ENCODE measurements at places on chromosomes 16 and 17.

DNA sequence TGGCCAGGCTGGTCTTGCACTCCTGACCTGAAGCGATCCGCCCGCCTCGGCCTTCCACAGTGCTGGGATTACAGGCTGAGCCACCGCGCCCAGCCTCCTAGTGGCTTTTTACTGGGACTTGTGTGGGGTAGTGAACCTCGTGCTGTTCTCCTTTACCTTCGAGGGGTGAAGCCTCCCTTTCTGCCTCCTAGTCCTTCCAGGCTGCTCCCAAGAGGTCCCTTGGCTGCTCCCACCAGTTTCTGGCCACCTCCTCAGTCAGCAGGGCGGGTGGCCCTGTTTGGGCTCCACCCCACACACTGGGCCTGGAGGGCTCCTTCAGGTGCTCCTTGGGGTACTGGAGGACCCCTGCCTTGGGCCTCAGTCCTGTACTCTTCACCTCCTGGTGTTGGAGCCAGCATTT lies 70.9 kb upstream of the ZNF750 start:
- no peak for DNase-seq

DNA sequence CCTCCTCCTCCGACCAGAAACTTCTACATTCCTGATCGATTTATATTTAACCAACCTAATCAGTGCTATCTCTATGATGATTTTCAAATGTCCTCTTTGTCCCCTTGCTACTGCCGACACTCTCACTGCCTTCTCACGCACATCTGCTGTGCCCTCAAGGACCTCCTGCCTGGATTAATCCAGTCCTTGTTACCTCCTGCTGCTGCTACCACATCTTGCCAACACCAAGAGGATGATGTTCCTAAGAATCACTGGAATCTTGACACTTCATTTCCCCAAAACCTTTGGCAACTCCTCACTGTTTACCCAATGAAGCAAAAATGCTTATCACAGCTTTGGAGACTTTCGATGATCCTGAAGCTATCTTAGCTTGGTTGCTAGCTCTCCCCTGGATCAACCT lies 287.3 kb upstream of the AXIN2 start:
- DNase-seq = no peak

DNA sequence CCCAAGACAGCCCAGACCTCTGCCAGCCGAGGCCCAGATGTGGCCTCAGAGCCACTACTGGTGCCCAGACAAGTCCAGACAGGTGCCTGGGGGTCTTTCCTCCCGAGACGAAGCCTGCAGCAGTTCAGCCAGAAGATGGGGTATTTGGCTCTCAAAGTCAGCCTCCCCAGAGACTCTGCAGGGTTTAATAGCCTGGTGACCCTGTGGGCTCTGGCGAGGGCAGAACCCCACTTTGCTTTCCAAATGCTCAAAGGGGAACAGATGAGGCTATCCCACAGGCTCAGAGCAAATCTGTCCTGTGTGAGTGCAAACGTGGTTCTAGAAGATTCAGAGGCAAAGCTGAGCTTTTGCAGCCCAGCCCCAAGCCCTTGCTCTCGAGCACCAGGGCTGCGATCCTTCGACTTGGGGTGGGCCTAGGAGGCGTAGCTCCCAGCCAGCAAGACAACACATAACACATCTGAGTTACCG lies 236.0 kb downstream of the MRTFB start:
- DNase-seq = no peak

DNA sequence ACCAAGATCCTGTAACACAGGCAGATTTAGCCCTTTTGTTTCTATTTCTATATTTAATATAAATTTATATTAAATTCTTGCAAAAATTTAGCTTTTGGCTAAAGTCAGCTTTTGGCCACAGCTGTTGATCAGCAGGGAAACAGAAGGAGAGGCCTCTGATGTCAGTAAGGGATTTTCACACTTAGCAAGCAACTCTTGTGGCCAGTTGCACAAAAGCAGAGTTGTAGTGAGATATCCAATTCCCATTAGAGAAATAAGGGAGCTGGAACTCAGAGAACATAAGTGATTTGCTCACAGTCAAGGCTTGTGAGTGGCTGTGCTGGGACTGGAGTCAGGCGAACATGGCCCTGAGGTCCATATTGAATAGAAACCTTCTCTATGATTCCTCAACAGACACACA lies 16.7 kb upstream of the HEATR6 start:
- DNase-seq = no peak

DNA sequence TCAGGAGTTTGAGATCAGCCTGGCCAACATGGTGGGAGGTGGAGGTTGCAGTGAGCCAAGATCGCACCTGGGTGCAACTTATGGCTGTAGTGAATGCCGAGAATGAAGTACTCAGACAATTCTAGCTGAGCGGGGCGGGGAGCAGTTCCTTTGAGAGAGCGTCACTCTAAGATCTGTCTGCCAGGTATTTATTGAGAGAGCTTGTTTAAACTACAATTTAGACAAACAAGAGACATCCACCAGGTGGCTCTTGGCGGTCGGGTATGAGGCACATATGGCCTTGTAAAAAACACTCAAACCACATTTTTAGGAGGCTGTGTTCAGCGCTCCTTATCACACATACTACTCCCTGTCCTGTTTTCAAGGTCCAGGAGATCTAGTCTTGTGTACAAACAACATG lies 40.6 kb upstream of the CDH1 start:
- DNase-seq = no peak

DNA sequence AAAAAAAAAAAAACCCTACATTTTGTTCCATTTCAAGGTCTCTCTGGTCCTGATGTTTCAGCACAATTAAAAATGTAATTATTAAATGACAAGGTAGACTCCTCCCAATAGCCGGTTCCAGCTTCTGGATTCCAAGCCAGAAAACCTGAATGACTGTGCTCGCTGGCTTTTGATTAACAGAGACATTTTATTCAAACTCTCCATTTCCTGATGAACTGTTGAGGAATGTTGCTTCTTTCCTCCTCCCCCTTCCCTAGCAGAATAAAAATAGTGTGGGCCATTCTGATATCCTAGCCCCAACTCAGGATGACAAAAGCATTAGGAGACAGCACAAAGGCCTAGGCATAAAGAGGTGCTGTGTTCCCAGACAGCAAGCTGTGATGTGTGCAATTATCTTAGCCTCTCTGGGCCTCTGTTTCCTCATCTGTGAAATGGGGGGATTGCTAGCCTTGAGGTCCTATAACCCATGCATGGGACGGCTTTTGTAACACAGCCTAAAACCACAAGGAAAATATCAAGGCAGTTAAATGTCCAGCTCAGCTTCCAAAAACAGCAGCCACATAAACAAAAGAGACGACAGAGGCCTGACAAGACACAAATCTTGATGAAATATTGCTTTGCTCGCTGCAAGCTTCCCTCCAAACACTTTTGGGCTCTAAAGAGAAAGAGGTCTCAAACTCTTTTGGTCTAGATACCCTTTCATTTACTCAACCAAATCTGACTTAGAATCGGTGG lies 127.2 kb upstream of the RCVRN start:
- DNase-seq = no peak

DNA sequence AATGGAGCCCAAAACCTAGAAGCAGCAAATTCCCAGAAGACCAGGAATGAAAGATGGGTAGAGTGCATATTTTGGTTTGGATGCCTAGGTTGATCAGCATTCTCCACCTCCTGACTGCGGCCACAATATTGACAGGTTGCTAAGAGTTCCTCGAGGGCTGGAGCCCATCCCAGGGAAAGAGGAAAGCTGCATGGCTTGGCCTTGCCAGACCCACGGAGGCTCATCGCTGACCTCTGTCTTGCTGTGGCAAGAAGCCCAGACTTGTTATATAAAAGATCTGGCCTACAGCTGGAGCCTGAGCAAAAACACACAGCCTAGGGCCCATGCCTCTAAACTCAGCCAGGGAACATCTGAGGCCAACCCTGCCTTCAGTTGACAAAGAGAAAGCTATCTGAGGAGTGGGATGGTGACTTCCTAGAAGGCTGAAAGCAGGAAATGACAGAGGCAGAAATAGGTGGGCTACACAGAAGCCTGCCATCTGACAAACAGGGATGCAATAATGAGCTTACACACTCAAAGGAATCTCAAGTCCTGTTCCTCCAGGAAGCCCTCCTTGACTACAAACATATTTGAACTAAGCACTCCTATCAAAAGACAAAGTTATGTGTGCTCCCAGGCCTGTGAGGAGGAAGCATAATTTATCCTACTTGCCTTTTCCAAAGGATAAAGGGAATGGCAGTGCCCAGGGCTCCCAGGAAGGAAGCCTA lies 22.5 kb upstream of the SLC35B1 start:
- peak; percentile 69 for DNase-seq

GRCh38 chr17:76772842-76773525 lies 35.1 kb downstream of the MFSD11 start:
- DNase-seq = no peak

GRCh38 chr16:70809392-70810060 lies 8.6 kb upstream of the VAC14 start:
- DNase-seq = no peak

DNA sequence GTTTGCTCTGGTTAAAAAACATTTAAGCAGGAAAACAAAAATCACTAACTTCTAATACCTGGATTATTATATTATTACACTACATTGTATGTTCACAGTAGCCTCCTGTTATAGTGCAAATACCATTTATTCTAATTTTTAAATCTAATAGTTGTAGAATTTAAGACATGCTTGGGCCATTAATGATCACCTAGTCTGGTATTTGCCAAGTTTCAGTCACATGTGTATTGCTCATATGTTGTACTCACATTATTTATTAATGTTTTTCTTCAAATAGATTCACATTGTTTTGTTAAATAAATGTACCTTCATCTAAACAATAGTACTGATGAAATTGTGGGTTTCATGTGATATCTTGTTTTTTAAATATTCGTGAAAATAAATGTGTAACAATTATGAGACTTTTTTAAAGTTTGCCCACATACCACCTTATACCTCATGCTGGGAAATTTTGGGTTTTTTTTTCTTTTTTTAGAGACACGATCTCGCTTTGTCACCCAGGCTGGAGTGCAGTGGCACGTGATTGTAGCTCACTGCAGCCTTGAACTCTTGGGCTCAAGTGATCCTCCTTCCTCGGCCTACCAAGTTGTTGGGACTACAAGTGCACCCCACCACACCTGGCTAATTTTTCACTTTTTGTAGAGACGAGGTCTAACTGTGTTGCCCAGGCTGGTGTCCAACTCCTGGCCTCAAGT lies 5.9 kb downstream of the ZNF771 start:
- no peak for DNase-seq

DNA sequence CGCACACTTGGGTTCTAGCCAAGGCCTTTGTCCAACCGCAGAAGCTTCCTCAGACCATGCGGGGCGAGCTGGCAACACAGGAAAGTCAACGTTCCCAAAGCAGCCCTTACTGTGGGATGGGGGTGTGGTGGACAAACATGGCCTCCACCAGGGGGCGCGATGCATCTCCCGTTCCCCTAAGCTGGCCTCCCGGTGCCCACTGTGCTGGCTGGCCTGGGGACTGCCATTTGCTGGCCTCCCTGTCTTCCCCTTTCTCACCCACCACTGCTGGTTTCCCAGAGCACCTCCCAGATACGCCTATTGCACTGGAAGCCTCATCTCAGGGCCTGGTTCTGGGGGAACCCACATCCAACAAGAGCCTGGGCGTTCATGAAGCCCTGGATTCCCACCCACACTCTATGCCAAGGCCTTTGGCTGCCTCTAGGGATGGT lies 145.3 kb downstream of the IRF8 start:
- DNase-seq = no peak

DNA sequence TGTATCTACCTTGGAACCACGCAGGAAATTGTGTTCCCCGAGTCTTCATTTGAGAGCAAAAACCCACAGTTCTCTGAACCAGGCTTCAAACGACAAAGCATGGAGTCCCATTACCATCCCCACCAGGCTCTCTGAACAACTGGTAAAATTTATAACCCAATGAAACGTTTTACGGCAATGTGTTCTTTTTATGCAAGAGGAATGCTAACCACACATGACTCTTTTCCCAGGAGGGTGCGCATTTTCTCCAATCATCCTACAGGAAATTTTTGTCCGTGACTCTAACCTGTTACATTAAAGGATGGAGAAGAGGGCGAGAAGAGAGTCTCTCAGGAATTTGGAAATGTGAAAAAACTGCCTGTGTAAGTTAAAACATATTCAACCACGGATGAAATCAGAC lies 17.8 kb downstream of the STX8 start:
- no peak for DNase-seq

DNA sequence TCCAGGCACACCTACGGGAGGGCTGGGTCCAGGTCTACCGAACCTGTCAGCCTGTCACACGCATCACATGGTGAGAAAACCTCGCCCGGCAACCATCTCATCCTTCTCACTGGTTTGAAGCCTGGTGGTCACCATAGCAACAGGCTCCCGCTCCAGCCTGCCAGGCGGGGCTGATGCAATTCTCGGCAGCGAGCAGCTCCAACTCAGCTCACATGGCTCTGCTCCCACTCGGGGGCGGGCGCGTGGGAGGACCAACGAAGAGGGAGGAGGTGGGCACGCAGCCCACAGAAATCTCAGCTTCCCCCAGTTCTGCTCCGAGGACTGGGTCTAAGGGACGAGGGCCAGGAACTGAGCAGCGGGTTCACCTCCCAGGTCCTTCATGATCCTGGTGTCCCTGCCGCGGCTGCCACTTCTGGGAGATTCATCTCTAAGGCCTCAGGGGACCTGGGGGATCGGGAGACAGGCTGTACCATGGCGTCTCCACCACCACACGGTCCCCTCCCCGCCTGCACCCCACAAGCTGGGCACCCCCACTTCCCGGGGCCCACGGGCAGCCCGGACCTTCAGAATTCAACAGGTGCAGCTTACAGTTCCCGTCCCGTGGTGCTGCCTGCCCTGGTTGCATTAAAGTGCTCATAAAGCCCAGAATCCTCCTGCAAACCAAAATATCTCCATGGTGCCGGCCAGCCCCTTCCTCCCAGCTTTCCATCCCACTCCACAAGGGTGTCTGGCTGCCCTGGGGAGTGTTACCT lies 25.8 kb downstream of the ABR start:
- DNase-seq = peak; percentile 78

DNA sequence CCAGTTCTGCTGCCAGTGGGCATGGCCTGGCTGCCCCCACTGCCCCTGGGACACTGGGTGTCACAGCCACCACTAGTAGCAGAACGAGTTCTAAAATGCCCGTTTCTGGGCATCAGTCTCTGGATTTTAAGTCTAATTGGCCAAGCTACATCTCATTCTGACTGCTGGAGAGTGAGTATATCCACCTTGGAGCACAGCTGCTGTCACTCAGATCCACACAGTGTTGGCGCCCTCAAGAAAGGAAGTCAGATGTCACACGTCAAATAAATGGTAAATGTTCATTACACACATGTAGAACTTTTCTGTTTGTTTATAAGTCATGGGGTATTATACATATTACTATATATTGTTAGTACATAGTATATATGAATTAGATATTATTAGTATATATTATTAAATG lies 19.4 kb downstream of the GNGT2 start:
- no peak for DNase-seq

GRCh38 chr17:21357696-21358656 lies 18.2 kb upstream of the KCNJ12 start:
- DNase-seq = no peak

All from globus pallidus (tissue), 1 donor.